T-helper 1 cell (primary cell): ENCODE measurements at places on chromosomes 7 and 10.
A peak's percentile ranks its signal among the peaks of the same experiment; 100 is the strongest.

GRCh38 chr7:101106386-101106785, 20.5 kb upstream of the SERPINE1 start:
- DNase-seq: no peak

GRCh38 chr7:19522486-19522885, 186.4 kb downstream of the POLR1F start:
- DNase-seq: no peak

DNA sequence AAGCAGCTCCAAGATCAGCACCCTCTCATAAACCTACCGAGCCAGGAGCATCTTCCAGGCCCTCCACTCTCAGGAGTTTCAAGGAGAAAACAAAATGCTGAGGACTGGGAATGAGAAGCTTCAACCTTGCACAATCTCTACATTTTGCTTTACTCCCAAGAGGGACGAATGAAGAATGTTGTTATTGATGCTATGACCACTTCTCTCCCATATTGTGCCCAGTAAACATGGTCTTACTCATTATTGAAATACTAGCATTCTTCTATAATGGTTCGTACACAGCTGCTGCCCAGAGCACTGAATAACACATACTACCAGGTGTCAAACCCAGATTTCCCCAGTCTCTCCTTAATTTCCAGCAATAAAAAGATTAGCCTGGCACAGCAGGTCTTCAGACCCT, 63.4 kb upstream of the BET1 start:
- no peak for DNase-seq

DNA sequence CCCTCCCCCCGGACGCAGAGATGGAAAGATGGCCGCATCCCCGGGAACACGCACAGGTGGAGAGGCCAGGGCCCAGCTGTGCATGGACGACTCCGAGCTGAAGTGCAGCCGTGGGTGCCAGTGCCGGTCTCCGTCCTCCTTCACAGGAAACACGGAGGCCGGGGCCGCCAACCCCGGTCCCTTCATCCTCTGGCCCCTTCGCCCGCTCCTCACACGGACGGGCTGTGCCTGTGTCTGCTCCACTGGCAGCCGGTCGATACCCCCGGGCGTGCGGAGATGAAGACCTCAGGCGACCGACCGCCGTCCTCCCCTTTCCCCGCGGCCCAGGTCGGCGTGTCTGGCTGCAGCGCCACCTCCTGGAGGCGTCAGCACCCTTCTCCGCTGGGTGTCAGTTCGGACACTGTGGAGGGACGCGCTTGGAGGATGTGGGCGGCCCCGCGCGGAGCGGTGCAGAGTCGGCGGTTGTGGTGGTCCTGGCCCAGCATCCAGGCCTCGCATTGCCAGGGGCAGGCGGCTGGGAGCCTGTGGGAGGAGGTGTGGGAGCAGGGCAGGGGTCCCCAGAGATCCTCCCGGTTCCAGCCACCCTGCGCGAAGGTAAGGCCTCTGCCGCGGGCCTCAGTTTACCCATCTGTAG, 9.9 kb downstream of the ZNF511 start:
- DNase-seq: peak; percentile 51

DNA sequence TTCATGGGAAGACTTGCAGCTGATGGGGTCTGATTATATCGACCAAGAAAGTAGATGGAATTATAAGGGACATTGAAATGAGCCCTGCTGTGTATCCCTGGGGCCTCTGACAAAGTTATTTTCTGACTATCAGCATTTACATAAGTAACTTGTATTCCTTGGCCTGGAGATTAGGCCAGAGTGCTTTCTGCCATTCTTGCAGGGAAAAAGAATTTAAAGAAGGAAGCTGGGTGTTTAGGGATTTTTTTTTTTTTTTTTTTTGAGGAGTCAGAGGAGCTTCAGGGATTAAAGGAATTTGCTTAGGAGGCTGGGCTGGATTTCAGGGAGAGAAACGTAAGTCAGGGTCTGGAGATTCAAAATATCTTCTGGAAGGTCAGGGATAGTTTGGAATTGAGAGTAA, 4.6 kb downstream of the SPAM1 start:
- no peak for DNase-seq

DNA sequence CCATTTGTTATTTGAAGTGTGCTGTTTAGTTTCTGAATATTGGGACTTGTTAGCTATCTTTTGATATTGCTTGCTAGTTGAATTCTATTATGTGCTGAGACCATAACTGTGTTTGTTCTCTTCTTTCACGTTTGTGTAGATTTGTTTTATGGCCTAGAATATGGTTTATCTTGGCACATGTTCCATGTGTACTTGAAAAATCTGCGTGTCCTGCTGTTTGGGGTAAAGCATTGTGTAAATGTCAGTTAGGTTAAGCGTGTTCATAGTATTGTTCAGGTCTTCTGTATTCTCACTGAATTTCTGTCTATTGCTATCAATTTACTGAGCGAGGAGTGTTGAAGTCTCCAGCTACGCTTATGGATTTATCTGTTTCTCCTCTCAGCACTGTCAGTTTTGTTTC, 19.4 kb downstream of the MMP21 start:
- no peak for DNase-seq

- no peak for DNase-seq
Observed at GRCh38 chr7:96671854-96672253, 37.8 kb downstream of the SEM1 start.

DNA sequence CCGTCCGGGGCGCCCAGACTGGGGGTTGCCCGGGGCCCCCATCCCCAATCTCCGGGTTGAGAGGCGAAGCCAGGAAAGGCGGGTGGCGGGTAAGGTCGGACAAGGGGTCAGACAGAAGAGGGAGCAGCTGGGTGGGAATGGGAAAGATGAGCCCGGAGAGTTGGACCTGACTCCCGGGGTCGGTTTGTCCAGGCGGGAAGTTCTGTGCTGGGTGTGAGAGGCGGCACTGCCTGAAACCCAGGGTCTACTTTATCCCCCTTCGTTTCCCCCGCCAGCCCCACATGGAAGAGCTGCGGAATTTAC, 675 bp downstream of the SLC4A2 start:
- DNase-seq: no peak

DNA sequence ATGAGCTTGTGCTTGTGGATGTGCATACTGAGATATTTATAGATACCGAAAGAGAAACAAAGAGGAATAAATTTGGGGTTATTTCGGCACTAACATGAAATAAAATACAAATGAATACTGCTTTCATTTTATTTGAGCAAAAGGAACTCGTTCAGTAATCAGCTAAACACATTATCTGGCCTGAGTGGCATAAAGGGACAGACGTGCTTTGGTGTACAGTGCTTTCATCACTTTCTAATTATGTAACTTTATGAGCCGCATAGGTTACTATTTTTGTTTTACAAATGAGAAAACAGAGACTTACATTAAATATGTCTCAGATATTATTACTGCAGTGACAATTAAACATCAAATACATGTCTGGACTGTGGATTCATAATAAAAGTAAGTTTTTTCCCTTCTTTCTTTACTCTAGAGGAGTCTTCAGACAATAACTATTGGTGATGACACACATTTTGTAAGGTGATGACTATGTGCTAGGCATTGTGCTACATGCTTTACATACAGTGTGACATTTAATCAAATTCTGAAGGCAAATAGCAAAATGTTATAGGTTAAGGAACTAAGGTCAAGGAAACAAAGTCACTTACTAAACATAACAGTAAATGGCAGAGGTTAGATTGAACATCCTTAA, 503.3 kb downstream of the SORCS1 start:
- DNase-seq: no peak

- no peak for DNase-seq
Observed at GRCh38 chr10:69816521-69816920, 14.8 kb downstream of the COL13A1 start.

- no peak for DNase-seq
Observed at GRCh38 chr7:108261560-108262255, 131.5 kb upstream of the LAMB4 start.

DNA sequence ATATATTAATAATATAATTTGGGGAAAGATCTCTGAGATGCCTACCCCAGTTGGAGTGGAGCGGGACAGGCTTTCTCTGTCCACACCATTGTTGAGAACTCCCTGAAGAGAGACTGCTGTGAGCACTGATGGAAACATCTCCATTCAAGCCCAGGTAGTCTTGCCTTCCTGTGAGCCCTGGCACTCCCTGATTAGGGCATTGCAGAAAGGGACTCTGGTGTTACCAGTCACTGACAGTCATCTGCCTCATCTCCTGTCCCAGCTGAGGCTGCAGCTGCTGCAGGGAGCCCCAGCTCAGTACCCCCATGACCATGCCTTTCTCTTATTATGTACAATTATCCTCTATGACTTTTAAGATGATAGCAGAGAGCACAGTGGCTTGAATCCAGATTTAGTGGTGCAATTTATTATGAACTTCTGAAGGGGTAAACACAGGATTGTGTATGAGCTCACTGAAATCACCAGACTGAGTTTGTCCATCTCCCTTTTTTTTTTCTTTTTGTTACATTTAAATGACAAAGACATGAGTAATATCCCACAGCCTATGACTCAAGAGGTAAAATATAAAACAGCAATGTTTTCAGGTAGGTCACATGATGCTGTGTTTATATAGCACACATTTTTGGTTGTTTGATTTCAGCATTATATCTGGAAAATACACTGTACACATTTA, 236.9 kb downstream of the SLC25A13 start:
- no peak for DNase-seq

DNA sequence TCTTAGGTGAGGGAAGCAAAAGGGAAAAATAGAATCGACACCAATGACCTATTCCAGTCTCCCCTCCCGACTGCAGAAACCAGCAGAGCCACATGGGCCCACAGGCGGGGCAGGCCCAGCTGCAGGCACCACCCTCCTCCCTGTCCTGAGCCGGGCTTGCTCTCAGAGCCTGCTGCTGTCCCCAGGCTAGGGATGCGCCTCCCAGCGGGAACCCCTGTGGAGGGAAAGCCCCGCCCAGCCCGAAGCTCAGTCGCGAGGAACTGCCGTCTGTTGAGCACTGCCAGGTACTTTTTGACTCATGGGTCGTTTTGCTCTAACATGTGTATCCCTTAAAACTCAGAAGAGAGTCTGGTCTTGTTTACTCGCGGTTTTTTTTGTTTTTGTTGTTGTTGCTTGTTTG, 124.5 kb upstream of the RET start:
- no peak for DNase-seq

DNA sequence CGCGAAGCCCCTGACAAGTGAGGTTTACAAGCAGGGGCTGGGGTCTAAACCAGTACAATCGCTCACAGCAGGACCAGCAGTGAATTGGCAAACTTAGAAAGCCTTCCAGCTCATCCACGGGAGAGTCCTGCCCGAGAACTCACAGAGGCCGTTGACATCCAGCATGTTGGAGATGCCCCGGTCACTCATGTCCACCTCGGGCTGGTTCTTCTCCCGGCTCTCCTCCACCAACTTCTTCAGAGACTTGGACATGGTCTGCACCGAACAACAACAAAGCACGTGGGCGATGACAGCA, 447 bp downstream of the RSU1 start:
- no peak for DNase-seq

GRCh38 chr10:11149807-11150141, 132.1 kb downstream of the CELF2 start:
- no peak for DNase-seq

DNA sequence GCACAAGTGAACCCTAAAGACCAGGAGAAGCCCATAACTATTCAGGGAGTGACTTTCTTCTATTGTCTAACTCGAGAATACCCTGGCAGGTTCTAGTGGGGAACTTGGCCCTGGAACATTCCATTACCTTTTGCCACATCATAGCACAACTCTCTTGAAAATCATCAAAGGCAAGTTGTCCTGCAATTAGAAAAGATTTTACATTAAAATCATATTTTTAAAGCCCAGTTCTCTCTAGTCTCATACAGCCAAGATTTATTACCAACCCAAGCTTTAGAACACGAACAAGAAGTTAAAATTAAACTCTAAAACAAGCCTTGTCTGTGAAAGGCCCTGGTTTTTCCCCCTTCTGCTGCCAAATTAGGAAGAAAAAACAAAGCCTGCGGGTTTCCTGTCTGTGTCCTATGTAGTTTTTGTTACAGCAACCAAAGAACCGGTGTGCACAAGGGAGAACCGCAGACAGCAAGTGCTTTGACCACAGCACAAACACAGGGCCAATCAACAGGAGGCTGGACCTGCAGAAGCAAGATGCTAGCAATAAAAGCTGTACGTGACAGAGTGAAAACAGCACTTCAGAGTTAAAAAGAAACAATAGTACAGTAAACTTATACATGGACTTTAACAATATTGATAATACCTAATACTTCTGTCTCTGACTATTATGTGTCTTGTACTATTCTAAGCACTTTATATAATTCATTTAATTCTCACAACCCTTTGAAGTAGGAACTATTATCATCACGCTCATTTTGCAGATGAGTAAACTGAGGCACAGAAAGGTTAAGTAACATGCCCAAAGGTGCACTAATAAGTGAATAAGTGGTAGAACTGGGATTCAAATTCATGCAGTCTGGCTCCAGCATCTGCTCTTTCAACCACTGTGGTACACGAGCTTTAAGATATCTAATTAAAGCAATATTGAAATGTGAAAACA, 65.8 kb downstream of the STK17A start:
- peak; percentile 54 for DNase-seq

GRCh38 chr7:43042302-43042701, 70.1 kb upstream of the HECW1 start:
- no peak for DNase-seq

- no peak for DNase-seq
Observed at GRCh38 chr7:76310102-76310957, 7.9 kb downstream of the HSPB1 start.

GRCh38 chr10:98340940-98341310, 72.9 kb upstream of the LOXL4 start:
- DNase-seq: no peak

DNA sequence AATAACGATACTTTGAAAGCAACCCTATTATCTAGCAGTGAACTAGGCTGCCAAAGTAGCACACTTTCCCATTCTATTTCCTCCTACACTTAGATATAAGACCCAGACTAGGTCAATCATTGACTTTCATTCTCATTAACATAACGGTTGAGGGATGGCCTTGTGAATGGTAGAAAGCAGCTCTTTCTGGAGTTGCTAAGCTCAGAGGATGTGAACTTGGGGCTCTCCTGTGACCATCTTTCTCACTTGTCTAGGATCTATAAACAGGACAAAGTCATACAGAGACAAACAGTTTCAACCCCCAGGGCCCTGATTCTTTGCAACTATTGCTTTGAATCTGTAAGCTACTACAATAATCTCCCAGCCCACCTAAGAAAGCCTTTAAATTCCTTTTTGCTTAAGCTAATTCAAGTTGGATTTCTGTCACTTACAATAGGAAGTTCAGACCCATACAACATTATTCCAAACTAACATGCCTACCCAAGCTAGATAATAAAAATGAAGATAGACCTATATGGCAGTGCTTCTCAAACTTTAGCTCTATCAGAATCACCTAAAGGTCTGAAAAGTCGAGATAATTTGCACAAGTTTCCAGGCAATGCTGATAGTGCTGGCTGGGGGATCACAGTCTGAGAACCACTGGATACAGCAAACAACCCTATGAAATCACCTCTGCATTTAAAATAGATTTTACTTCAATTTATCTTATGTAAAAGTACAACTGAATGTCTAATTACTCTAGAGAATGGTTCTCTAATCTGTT, 16.7 kb downstream of the P4HA1 start:
- no peak for DNase-seq

- no peak for DNase-seq
Observed at GRCh38 chr7:88628363-88629085, 131.0 kb upstream of the ZNF804B start.
